Ecto neural progenitor cell (in vitro differentiated cells): ENCODE measurements at places on chromosomes 16 and 17.

DNA sequence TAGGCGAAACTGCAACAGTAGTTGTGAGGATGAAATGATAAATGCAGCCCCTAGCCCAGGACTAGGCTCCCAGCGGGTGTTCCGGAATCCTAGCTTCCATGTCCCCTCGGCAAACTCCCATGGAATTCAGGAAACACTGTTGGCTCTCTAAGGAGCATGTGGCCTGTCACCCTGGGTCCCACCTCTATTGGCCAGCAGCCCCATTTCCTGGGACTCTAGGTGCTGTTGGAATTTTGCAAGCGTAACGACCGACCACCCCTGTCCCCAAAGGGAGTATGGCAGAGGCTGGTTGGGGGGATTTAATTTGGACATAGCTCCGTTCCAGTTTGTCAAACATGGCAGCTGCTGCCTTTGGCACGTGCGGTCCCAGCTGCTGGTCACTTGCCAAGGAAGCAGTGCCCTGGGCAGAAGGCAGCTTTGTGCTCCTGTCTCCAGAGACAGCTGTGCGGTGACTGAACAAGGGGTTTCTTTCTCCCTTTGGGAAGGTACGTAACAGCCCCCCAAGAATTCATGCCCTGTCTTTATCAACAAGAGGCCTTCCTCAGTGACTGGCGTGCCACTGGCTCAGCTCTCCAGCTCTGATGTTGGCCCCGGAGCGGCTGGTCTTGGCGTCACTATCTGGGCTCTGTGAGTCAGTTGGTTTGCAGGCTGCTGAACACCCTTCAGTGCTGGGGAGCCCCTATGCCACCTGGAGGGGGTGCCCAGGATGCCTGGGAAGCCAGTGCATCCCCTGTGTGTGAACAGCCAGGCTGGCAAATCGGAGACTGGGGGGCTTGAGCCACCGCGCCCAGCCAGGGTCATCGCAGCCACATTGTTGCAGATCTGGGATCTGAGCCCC lies 235.2 kb upstream of the TNRC6C start:
- DNase-seq = peak; percentile 46

DNA sequence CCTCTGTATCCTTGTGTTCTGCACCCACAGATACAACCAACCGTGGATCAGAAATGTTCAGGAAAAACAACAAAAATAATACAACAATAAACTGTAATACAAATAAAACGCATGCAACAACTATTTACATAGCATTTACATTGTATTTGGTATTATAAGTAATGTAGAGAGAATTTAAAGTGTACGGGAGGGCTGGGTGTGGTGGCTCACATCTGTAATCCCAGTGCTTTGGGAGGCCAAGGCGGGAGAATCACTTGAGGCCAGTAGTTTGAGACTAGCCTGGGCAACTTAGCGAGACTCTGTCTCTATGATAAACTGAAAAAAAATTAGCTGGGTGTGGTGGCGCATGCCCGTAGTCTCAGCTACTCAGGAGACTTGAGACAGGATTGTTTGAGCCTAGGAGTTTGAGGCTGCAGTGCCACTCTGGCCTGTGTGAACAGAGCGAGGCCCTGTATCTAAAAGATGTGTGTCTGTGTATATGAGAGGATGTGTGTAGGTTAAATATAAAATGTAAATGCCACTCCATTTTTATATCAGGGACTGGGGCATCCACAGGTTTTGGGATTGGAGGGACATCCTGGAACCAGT lies 13.3 kb downstream of the SEC14L1 start:
- no peak for DNase-seq

DNA sequence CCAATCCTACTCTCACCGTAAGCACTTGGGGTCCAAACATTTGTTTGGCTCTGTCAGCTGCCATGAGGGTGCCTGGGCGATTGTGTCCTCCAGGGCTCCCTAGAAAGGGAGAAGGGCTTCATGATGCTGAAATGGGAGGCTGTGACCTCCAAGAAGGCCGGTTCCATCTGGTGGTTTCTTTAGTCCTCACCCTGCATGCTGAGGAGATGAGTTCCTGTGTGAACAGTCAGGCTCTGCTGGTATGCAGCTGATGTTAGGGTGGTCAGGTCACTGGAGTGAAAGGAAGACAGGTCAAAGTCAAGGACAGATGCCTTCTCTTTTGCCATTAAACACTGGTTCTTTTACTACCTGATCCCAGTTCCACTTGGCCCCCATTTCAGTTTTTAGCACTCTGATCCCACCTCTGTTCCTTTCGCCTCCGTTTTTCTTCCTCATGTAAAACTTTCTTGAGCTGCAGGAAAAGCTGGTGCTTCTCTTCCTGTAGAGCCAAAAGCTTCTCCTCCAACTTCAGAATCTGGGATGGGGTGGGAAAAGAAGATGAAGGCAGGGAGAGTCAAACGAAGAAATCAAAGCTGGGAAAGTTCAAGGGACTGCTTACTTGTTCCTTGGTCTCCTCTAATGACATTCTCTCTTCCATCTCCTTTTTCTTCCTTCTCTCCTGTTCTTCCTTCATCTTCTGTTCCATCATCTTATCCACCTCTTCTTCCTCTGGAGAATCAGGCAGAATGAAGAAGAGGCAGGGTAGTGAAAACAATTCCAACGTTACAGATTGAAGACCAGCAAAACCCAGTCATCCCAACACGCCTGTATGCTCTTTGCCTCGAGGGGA lies 1.1 kb downstream of the GPS2 start:
- no peak for DNase-seq

DNA sequence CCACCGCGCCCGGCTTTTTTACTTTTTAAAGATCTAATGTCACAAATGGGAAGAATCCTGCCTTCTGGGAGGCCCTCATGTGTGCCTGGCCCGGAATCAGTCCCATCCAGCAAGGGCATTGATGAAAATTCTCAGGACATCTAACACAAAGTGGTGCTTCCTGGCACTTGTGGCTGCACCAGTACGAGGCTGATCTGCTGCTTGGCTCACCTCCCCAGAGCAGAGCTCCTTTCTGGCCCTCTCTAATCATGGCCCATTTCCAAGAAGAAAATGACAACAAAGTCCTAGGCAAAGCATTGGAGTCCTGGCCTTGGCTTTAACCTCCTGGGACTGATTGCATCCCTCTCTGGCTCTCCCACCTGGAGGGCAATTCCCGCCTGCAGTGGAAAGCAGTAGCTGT lies 50.7 kb upstream of the SIAH1 start:
- no peak for DNase-seq

- no peak for DNase-seq
Measured at GRCh38 chr17:56499799-56500388, 93.6 kb upstream of the NOG start.

DNA sequence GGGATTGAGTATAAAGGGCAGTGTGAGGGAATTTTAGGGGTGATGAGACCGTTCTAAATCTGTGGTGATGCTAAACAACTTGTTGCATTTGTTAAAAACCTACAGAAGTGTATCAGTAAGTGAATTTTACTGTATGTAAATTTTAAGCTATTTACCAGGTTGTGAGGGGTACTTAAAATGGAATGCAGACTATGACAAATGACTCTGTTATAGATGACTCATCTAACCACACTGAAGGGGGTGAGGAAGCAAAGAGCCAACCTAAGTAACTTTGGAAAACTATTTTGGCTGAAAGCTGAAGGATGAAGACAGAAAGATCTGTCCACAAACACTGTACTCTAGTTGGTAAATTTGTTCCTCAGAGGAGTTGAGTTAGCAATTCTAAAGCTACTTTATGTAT lies 5.3 kb upstream of the MKS1 start:
- DNase-seq = no peak

DNA sequence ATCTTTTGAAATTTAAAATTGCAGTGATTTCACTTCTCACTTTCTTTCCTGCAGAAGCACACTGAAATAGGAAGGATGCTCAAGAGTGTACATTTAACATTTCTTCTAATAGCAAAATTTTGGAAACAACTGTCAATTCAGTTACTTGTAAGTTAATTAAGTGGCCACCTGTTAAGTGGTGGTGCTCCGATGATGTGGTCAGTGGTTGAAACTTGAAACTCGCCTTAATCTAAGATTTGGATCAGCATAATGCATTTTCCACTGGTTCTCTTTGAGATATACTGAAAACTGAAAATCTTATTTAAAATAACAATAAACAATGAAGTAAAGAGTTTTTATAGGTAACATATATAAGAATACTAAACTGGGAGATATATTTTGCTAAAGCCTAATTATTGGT lies 7.0 kb upstream of the MYH8 start:
- DNase-seq = no peak

- no peak for DNase-seq
Measured at GRCh38 chr17:78677303-78678221, 100.4 kb upstream of the DNAH17 start.

GRCh38 chr16:87062569-87063442 lies 254.4 kb downstream of the C16orf95 start:
- DNase-seq = peak; percentile 80

GRCh38 chr17:71208111-71208704 lies 912.6 kb upstream of the SOX9 start:
- no peak for DNase-seq

DNA sequence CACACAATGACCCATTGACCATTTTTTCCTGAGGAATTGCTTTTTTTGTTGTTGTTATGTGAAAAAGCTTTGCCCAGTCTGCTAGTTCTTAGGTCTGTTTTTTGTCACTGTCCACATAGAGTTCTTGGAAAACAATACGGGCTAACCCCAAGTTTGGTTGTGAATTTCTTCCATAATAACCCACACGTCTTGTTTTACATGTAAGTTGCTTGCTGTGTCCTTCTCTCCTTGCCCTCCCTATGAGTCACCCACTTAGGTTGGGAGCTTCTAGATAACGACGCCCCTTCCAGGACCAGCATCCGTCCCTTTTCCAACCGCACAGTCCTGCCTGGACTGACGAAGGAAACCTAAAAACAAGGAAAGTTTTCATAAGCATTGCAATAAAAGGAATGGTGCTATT lies 175.3 kb upstream of the HS3ST3A1 start:
- no peak for DNase-seq

DNA sequence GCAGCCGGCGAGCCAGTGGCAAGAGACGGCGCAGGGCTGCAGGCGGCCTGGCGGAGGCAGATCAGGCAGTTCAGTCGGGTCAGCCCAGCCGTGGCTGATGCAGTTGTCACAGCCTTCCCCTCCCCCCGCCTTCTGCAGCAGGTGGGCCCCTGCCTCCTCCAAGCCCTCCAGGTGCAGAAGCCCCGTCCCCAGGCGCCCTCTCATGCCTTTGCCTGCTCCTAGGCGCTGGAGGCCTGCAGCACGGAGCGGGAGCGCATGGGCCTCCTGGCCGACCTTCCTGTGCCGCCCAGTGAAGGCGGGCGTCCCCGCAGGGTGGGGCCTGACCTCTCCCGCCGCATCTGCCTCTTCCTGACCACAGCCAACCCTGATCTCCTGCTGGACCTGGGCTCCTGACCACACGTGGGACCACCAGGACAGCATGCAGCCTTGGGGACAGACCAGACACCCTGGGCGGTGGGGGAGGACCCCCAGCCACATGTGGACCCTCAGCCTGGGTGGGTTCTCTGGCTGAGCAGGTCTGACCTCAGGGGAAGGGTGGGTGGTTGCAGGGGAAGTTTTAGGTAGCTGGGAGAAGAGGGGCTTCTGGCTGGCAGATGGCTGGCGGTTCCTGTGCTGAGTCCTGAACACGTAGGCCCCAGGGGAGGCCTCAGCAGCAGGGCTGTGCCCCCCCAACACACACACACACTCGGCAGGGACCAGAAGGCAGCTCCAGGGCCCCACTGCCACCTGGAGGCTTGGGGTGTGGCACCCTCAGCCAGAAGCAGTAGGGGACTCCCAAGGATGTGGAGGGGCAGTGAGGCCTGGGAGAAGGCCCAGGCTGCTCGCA lies 3.1 kb upstream of the MRPS34 start:
- DNase-seq = no peak

- DNase-seq = peak; percentile 23
Measured at GRCh38 chr17:9837551-9838471, 12.1 kb downstream of the GLP2R start.

DNA sequence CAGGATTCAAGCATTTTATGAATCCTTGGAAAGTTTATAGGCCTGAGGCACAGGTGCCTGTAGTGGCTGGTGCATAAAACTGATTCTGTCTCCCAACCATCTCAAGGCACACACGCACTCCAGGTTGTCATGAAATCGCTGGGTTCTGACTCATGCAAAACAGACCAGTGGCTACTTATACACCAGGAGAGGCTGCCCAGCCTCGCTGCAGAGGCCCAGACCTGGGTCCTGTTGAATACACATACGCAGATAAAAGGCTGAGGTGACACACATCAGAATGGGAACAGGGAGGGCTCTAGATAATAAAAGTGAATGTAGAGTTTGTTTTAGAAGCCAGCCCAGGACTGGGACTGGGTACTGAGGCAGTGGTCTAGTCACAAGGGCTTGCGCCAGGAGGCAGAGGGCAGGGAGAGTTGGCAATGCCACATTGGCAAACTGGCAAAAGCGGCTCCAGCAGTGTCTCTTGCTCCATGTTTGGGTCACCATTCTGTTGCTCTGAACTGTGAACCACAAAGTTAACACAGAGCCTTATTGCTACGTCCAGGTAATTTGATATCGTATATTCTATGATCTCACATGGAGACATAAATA lies 13.6 kb downstream of the OR1D5 start:
- peak; percentile 45 for DNase-seq

DNA sequence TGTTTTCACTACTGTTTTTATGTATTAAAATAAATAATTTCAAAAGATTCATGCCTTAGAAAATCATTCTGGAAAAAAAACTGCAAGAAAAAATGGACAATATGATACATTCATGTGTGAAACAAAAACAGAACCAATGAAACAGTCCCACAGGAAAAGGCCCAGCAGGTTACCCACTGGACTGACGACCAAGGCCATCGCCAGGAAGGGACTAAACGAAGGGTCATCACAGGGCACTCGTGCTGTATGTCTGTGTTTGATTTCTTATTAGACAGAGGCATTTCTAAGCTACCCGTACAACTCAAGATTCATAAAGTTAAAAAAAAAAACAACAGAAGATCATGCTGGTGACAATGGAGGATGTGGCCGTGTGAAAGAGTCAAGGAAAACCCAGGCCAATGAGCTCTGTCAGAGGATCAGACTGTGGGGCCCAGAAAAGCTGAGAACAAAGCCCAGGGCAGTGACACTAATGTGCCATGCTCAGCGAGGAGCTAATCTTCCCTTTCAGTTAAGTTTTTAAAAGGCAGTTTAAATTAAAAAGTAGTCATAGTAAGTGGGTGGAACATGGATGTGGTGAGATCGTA lies 31.8 kb downstream of the NSMCE1 start:
- DNase-seq = no peak
